ENCODE measurements at places on chromosomes 1 and 21.

DNA sequence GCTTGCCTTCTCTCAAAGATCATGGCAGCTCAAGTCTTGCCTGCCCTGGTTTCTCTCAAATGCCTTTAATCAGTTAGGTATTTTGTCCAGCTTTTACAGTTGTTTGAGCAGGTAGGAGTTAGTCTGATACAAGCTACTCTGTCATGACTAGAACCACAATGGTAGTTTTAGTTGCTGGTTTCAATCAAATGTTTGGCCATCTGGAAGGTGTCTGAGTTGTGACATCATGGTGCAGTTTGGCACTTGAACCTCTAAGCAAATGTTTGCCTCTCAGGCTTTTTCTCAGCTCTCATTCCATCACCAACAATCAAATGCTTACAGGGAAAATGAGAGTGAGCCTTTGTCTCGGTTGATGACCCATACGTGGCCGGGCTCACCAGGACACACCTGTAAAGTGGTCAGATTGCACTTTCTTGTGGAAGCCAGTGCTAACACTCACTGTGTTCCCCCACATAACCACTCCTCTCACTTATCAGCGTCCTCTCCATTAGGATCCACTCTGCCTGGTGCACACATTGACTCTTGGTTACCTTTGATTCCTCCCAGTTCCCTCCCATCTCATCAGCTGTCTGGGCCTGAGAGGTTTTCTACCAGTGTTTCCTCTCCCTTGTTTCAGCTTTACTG is 67.5 kb downstream of the CCDC185 start:
- DNase-seq, result no peak

DNA sequence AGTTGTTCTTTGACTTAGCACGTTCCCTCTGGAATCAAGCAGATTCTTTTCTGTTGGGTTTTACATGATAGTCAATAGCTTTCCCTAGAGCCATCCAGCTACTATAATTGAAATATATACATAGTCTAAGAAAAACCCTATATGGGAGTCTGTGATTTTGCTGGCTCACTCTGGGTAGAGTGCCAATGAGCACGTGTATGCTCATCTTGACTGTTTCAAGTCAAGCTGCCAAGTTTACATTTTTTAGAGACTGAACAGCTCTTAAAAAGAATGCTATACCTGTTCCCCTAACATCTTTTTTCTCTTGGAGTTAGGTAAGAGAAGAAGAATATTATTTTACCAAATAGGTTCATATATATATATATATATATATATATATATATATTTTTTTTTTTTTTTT is 182.8 kb upstream of the NRIP1 start:
- no peak for DNase-seq

- peak; percentile 32 for DNase-seq
Measured at GRCh38 chr1:50973875-50974617, 4.0 kb downstream of the CDKN2C start.

GRCh38 chr1:75345538-75346292 is 211.5 kb downstream of the LHX8 start:
- DNase-seq, result no peak

DNA sequence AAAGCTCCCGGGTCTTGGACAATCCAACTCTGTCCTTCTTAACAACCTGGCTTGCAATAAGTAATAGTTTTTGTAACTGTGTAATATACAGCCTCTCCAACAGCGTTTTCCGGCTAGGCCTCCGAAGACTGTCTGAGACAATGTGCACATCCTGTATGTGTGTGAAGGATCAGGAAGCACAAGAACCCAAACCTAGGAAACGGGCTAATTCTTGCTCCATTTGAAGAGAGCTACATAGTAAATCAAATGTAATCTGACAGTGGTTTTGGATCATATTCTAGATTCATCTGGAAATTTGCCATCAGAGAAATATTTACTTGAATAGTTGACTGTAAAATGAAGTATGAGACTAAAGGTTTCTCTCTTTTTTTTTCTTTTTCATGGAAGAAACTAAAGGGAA is 1.2 kb downstream of the GPR52 start:
- no peak for DNase-seq

GRCh38 chr1:48869116-48869893 is 92.6 kb upstream of the BEND5 start:
- no peak for DNase-seq

DNA sequence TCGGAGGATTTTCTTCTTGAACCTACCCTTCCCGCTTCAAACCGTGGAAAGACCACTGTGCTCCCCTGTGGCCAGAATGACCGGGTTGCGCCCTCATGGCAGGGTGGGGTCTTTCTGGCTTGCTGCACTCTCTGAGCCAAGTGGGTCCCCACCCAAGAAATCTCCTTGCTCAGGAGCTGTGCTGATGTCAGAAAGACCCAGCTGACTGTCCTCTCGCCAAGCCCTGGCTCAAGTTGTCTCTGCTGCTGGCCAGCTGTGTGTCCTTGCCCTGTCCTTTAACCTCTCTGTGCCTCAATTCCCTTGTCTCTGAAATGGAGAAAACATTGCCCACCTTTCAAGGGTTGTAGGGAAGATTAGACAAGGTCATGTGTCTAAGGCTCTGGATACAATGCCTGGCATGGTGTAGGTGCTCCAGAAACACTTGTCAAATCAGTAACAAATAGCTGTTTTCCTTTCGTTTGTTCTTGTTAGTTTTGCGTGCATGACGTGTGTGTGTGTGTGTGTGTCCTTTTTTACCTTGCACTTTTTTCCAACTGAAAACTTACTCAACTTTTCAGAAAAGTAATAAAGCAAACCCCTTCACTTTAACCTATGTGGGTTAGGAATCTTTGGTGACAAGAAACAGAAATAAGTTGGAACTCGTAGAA is 41.1 kb upstream of the RPL11 start:
- DNase-seq, result no peak

GRCh38 chr1:33441088-33441745 is 10.3 kb upstream of the PHC2 start:
- DNase-seq, result no peak

GRCh38 chr1:3275471-3276340 is 178.8 kb upstream of the ARHGEF16 start:
- DNase-seq, result no peak

- no peak for DNase-seq
Measured at GRCh38 chr1:118736322-118736721, 251.8 kb downstream of the TBX15 start.

DNA sequence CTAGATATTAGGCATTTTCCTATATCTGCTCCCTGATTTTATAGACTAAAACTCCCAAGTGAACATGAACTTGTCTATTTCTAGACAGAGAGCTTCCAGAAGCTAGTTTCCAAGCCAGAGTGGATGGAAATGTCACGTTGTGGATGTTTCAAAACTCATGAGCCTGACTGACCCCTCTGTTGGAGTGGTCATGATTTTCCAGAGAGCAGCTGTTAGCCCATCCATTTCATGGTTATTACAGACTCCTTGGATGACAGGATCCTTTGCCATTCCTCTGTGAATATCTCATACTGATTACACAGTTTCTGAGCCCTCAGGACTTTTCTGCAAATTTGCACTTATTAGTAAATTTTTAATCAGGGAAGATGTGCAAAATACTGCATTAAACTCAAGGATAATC is 76.8 kb upstream of the ATF3 start:
- no peak for DNase-seq

DNA sequence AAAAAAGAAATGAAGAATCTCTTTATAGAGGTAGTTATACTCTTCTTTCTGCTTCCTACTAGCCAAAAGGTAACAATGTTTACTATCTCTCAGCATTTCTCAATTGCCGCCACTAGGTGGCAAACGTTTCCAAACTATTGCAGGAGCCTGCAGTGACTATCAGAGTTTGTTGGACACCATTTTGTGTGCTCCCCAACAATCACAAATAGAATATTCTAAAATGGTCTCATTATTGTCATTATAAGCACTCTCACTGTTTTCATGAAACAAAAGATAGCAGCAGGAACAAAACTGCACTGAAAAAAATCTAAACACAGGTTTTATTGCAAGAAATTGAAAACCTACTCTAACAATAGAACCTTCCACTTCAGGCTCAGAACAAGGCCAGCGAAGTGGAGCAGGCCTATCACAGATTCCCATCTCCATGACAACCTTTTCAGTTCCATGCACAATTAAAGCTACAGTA is 83.9 kb upstream of the PLPPR4 start:
- DNase-seq, result peak; percentile 61

- peak; percentile 44 for DNase-seq
Measured at GRCh38 chr1:118396829-118397495, 211.9 kb upstream of the SPAG17 start.

DNA sequence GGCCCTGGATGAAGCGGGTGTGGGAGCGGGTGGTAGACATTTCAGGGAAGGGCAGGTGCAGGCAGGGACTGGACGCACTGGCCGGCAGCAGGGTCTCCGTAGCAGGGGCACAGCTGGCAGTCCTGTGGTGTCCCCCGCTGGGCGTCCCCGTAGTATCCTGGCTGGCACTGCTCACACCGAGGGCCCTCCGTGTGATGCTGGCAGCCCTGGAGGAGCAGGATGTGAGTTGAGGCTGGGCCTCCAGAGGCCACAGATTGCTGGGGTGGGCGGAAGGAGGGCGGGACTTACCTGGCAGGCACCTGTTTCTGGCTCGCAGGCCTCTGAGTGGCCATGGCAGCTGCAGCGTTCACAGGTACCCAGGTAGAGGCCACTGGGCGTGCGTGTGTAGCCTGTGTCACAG is 62.3 kb downstream of the LDLRAD2 start:
- DNase-seq, result no peak

Data from ELF-1 (cell line).